Stimulated activated CD8-positive, alpha-beta memory T cell treated with anti-CD3 and anti-CD28 coated beads, Interleukin-7, amount 100 ng/mL, for 4 hours (primary cell): ENCODE measurements at places on chromosomes 16 and 17.

GRCh38 chr17:28338056-28338768, 2.7 kb downstream of the TNFAIP1 start:
- no peak for DNase-seq

DNA sequence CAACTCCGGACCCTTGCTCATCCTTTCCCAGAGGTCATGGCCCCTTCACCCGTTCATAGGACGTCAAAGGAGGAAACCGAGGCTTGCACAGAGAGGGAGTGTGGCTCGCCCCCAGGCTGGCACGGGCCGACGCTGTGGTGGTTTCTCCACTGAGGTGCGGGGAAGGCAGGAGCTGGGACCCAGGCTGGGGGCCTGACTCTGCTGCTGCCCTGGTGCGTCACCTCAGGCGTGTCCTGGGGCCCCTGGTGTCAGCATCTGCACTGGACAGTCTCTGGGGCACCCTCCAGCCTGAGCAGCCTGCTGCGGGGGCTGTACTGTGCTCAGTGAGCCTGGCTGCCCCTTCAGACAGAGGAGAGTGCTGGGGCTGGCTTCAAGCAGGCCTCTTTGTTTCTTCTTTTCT, 7.4 kb downstream of the MAP2K3 start:
- no peak for DNase-seq

DNA sequence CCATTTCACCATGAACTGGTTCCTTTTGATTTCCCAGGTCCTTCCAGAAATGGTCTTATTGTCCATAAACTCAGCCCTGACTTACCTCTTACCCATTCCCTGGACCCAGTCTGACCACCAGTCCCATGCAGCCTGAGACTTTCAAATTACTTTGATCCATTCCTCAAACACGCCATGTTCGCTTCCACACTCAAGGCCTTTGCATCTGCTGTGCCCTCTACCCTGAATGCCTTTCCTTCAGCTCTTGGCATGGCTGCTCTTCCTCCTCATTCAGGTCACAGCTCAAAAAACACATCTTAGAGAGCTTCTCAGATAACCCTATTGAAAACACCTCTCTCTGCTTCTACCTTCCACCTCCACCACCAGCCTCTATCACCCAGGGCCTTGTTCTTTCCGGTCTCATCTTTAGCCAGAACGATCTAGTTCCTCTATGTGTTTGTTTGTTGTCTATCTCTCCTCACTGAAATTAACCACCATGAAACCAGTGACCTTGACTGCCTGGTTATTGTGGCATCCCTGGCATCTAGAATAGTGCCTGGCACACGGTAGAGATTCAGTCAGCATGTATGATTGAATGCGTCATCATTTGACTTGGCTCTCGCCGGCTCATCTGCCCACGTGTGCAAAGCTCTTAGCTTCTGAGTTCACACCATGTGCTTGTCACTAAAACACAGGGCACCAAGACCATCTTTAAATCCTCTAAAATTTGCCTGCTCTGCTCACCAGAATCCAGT, 12.8 kb downstream of the CRYM start:
- no peak for DNase-seq

GRCh38 chr16:27566417-27566816, 16.5 kb downstream of the KATNIP start:
- DNase-seq: no peak

- no peak for DNase-seq
Measured at GRCh38 chr16:3243882-3244281, 8.9 kb upstream of the ZNF200 start.

- no peak for DNase-seq
Measured at GRCh38 chr16:68487669-68488068, 39.4 kb upstream of the SMPD3 start.

DNA sequence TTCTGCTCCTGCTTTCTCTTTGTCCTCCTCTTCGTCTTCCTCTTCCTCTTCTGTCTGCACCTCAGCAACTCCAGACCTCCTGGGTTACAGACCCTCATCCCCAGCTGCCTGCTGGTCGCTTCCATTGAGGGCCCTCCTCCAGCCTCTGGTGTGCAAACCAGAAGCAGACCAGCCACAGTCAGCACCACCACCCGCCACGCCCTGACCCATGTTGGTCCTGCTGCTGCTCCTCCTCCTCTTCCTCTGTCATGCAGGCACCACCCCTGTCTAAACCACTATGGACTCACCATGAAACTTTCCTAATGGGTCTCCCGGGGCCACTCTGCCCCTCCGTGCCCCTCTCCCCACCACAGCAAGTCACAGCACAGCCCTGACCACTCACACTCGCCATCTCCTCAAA, 11.4 kb upstream of the OGFOD3 start:
- no peak for DNase-seq

- no peak for DNase-seq
Measured at GRCh38 chr17:70825321-70826125, 656.2 kb downstream of the KCNJ2 start.

DNA sequence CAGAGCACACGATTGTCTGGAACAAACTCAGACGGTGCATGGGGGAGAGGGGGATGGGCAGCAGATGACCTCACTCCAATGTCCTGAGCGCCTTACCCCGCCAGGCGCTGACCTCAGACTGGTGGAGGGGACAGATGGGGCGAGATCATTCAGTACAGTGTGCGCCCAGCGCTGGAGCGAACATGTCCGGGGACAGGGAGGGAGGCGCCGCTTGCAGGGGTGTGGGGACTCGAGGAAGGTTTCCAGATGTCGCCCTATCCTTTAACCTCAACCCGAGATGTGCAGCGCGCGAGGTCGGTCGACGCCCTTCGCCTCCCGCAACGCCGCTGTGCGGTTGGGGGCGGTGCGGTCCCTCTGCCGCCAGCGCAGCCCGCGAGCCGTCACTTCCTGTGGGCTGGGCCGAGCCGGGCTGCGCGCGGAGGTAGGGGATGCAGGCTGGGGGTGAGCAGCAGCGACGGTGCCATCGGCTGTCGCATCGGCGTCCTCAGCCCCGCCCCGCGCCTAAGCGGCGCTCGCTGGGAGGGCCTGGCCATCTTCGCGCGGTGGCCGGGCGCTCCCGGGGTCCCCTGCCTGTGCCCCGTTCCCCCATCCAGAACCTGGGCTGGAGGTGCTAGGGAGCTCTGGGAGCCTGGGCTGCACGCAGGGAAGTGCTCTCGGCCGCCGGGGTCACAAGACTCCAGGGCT, 5.3 kb upstream of the CDR2L start:
- peak; percentile 45 for DNase-seq

DNA sequence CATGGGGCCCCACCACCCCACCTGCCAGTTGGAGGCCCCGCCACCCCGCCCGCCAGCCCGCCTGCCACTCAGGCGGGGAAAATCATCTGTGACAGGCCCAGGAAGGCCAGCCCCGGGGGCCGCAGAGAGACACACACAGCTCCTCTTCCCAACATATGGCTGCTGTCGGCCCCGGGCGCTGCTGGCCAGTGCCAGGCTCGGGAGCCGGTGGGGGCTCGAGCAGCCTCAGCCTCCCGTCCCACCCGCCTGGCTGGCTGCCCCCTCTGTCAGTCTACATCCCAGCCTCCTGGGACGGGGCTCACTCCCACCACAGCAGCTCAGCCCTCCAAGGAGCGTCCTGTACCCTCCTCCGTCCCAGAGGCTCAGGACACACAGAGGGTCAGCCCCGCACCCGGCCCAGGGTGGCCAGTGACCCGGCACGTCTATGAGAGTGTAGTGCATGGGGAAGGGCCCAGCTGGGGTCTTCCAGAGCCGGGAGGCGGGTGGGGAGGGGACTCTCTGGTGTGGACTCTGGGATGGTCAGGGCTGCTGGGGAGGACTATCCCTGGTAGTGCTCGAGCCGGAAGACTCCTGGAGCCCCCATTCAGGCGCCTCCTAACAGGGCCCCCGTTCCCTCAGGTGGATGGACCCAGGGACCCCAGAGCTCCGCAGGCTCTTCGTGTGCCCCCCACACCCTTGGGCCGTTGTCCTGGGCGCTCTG, 3.6 kb upstream of the PRR35 start:
- DNase-seq: no peak

- peak; percentile 48 for DNase-seq
Measured at GRCh38 chr16:83899272-83899897, 470 bp downstream of the MLYCD start.

GRCh38 chr16:83898463-83899271, at the start of gene MLYCD:
MLYCD (plus strand) TSS chr16:83899115; CDS start chr16:83899145, 30 bp downstream.
- peak; percentile 68 for DNase-seq

DNA sequence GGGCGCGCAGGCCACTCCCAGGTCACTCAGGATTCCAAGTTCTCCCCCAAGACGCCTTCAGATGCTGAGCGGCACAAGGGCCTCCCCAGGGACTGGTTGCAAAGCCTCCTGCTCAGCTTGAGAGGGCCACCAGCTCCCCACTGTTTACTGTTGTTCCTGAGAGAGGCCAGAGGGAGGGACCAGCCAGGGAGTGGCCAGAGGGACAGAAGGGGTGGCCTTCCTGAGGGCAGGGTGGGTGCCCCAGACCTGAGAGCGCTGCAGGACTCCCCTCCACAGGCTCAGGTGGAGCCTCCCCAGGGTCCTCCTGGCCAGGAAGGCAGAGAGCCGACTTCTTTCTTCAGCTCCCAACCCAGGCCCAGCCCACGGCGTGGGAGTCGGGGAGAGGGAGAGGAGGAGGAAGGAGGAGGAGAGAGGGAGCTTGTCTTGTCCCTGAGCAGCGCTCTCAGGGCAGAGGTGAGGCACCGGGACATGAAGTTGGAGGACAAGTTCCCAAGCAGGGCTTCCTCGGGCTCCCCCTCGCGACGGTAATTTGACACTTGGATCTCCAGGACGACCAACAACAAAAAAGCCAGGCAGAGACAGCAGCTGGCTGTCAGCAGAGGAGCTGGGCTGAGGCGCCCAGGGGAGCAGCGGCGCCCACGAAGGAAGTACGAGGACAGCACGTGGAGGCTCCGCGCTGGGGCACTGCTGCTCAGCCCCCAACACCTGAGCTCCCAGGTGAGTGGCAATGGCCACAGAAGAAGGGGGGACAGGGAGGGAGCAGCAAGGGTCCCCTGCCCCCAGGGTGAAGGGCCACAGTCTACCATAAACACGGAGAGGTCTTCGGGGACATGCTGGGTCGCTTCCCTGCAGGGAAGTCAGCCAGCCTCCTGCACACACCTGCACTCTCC, 497 bp downstream of the SMIM5 start:
- peak; percentile 7 for DNase-seq

- DNase-seq: no peak
Measured at GRCh38 chr16:50939356-50939755, 197.5 kb downstream of the CYLD start.

- DNase-seq: no peak
Measured at GRCh38 chr17:59876107-59876506, 16.6 kb downstream of the TUBD1 start.

- DNase-seq: no peak
Measured at GRCh38 chr17:57354673-57355072, 98.3 kb downstream of the MSI2 start.

GRCh38 chr17:70655176-70655958, 486.0 kb downstream of the KCNJ2 start:
- no peak for DNase-seq

GRCh38 chr17:47993031-47993564, 22.2 kb downstream of the CDK5RAP3 start:
- DNase-seq: no peak

DNA sequence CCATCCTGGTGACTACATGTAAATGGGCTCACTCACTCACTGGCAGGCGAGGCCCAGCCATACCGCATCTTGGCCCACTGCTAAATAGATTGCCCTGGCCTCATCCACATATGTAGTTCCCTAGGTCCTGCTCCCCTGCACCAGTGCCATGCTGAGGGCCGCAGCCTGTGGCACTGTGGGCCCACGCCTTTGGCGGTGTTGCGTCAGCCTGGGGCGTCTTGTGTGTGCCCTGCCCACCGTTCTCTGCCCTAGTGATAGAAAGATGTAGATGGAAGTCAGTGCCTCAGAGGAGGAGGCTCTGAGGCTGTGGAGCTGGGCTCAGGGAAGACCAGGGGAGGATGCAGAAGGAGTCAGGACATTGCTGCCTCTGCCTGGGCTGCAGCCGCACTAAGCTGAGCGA, 18.9 kb downstream of the C17orf75 start:
- DNase-seq: no peak

- no peak for DNase-seq
Measured at GRCh38 chr17:10875430-10875851, 37.6 kb upstream of the PIRT start.

- DNase-seq: no peak
Measured at GRCh38 chr17:40621578-40621977, 26.0 kb downstream of the SMARCE1 start.

DNA sequence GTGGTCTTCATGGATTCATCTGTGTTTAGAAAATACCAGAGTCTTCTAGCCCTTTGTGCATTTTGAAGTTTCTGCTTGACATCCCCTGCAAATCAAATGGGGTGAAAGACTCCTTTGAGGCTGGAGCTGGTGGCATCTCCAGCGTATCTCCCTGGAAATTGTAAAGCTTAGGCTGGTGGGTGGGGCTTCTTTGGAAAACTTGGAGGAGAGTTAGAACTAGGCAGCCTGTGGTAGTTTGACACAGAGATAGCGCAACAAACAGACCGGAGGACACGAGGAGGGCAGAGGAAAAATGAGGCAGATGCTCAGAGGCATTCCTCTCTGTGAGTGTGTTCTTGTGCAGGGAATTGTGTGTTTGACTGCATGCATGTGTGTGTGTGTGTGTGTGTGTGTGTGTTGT, 116.3 kb downstream of the IRX5 start:
- DNase-seq: no peak

DNA sequence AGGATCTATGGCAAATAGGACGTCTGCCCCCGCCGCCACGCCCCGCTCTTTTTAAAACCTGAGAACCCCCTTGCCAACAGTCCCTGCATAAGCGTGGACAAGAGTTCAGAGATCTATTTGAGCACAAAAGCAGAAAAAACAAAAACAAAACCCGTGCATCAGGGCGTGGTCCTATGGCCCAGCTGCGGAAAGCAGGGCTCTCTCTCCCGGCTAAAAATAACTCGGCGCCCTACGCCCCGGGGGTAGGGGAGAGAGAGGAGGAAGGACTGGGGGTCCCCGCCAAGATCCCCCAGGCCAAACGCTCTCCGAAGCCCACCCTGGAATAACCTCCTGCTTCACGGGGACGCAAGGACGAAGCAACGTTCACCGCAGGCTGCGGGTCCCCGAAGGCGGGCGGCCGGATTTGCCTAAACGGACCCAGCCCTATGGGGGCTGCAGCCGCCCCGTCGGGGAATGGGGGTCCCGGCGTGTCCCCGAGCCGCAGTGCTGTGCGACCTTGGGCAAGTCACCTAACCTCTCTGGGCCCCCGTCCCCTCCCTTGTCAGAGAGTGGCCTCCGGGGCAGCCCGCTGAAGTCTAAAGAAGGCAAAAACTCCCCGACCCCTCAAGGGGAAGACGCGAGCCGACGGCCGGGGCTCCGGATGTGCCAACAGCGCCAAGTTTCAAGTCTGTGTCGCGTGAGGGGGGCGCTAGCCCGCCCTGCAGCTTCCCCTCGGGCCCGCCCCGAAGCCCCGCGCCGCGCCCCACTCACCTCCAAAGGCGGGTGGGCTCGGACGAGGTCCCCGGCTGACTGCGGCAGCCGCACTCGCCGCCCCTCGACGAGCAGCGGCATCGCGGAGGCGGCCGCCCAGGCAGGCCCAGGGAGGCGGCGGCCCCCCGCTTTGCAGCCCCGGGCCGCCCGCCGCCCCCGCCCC, 477 bp downstream of the NTAN1 start:
- DNase-seq: no peak

DNA sequence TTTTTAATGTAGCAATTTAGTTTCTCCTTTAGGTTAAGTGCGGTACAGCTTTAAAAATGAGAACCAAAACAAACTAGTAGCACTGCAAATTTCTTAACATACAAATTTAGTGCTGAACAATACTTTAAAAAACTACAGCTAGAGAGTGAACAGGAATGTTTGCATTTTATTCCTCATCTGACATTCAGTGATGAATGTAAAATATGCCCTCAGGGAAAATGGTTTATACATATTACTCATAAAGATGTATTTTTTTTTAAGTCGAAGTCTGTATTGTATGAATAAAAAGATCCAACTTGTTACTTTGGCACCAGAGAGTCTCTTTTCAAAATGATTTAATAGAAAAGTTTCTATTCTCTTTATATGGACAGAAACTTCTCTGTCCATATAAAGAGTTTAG, 96.8 kb downstream of the BRIP1 start:
- DNase-seq: no peak
